ENCODE measurements at places on chromosomes 12 and 14.

DNA sequence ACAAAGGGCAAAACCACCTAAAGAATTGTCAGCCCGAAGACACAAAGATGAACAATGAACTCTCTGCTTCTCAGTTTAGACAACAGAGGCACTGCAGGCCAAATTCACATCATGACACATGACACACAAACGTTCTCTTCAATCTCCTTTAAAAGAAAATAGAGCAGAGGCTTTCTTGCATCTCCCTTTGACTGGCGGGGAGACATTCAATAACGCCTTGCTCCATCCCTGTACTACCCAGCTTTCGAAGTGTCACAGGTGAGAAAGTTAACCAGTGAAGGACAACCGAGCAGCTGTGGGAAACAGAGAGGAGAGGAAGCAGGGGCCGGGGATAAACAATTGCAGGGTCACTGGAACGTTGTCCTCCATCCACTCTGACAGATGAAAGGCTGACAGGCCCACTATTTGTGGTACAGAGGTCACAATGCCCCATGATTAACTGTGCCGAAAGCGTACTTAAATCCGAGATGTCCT is 130.8 kb downstream of the PHLDA1 start:
- DNase-seq: no peak

DNA sequence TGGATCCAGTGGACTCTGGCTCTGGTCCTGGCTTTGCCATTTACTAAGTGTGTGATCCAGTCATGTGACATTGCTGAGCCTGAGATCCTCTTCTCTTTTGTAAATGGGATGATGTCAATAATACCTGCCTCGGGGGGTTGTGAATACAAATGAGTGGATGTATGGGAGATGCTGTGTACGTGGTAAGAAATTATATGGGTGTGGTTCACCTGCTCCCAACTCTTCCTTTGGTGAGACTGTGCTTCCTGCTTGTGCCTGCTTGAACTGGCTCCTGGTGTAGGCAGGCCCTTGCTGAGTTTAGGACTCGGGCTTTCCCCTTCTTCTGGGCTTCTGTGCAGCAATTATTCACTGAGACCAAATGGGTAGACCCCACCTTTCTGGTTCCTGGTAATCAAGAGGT is 189.5 kb upstream of the FRMD6 start:
- no peak for DNase-seq

GRCh38 chr12:85836197-85837090 is at the start of gene RASSF9:
TSS of gene RASSF9 (minus strand) at chr12:85836409. CDS start at chr12:85836201, 208 bp downstream.
- DNase-seq: no peak

- no peak for DNase-seq
Measured at GRCh38 chr12:106585105-106585520, 2.3 kb downstream of the RFX4 start.

DNA sequence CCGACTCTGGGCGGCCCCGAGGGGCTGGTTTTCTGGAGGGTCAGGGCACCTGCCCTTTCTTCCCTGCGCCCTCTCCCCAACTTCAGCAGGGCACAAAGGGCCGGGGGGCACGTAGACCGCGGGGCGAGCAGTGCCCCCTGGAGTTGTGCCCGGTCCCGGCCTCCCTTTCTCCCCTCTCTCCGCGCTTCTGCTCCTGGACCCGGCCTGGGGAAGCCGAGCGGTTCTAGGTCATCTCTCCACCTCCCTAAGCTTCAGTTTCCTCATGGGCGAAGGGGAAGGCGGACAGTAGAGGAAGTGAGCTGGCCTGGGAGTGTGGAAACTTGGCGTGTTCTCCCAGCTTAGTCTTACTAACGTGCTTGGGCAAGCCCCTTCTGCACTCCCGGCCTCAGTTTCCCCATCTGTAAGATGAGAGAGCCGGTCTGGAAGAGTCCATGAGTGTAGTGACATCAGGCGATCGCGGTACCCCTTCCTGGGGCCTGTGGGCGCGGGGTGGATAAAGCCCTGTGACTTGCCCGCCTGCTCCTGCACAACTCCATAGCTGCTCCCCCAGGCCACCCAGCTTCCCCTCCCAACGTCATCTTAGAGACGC is 158.6 kb upstream of the PARP11 start:
- no peak for DNase-seq

GRCh38 chr14:105411017-105411941 is 8.3 kb upstream of the MTA1 start:
- peak; percentile 68 for DNase-seq

GRCh38 chr14:96267916-96268315 is 11.9 kb downstream of the BDKRB1 start:
- peak; percentile 13 for DNase-seq

- DNase-seq: no peak
Measured at GRCh38 chr14:78106381-78106780, 63.8 kb upstream of the NRXN3 start.

- no peak for DNase-seq
Measured at GRCh38 chr12:16260206-16260605, 17.3 kb downstream of the SLC15A5 start.

DNA sequence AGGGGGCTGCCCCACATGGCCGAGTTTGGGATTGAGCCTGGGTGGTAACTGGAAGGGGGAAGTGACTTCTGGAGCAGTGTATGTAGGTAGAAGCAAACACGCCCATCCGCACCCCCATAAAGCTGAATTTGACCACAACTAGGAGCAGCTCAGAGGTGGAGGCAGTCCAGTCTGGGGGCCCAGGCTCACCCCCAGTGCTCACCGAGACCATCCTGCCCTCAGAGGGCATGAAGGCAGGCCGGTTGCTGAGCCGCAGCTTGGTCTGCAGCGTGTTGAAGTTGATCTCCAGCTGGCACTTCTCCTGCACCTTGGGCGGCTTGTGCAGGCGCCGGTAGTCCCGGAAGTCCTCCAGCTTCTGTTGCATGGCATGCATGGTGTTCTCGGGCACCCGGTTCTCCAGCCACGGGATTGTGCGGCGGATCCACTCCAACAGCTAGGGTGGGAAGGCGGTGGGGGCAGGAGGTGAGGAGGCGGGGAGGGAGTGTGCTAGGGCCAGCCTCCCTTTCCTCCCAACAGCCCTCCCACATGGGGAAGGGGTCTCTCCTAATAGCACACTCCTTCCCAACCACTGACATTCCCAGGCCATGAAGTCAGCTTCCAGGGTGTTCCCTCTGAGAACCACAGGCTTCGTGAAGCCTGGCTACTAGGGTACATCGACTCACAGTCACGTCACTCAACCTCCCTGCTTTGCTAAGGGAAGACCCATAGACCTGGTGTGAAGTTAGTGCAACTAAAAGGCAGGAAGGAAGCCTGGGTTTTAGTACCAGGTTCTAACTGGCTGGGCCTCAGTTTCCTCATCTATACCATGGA is 87.0 kb downstream of the ACTN1 start:
- no peak for DNase-seq

Data from activated CD8-positive, alpha-beta memory T cell treated with anti-CD3 and anti-CD28 coated beads for 24 hours (primary cell).